ENCODE measurements at places on chromosomes 1 and 21.

- DNase-seq, result peak; percentile 71
Measured at GRCh38 chr1:199909137-199909536, 118.4 kb upstream of the NR5A2 start.

GRCh38 chr1:37647281-37647680 is 12.6 kb upstream of the RSPO1 start:
- no peak for DNase-seq

GRCh38 chr1:154752273-154753030 is 117.6 kb downstream of the KCNN3 start:
- no peak for DNase-seq

GRCh38 chr1:82268826-82269225 is 468.1 kb downstream of the ADGRL2 start:
- DNase-seq, result no peak

DNA sequence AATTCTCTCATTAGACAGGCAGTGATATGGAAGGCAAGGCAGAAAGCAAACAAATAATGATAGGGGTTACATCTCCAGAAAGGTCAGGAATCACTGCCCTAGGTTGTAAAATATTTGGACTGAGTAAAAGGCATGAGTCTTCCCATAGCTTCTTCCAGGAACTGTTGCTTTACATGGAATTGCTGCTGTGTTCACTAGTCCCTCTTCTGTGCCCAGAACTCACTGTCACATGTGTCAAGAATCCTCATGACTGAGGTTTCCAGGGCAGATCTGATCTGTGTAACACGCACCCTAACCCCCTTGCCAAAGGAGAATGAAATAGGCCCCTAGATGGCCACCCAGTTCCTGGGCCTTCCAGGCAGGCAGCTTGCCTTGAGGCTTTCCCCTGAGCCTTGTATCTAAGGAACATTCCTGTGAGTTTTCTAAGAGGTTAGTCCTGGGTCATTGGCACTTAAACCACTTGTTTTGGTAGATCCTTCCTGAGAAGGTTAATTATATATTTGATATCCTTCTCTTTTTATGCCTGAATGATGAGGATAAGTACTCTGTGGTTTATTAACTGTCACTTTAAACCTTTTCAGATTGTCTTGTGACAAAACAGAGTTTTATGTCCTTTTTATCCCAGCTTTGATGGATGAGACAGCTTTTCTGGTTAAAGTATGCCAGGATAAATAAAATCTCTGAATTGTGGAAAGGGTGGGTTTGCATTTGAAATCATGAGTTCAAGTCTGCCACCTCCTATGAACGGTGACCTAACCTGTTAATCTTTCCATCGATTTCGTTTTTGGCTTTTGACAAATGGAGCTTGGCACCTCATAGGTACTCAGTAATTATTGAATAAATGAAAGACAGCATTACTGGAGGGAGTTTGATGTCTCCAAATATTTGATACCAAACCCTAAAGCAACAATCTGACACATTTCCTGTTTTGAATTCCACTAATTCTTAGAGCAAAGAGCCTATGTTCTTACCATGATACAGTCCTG is 163.3 kb downstream of the DHRS3 start:
- DNase-seq, result no peak

DNA sequence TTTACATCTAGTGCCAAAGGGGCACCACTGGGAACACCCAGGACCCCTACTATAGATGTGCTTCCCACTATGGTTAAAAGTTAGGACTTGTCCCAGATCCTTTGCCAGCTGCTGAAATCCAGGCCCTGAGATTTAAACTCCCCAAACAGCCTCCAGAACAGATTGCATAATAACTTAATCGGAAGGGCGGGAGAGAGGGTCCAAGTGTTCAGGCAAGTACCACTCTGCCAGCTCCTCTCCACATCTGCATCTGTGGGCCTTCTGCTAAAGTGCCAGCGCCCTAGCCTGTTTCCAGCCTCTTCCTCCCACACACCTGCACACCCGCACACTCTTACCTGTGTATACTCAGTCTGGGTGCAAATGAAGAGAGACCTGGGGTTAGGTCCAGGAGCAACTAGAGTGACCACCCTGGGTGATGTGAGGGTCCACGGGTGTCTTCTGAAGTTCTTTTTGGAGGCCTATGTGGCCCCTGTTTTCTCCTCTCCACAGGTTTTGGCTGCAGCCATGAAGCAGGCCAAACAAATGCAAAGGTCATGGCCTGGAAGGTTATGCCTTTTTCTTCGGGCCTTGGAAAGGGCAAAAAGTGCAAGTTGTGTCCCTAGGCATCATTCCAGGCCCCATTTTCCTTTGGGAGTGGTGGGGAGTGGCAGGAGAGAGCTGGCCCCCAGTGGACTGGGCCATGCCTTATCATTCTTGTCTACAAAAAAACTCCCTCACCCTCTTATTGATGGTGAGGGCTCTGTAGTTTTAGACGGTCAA is 29.3 kb downstream of the KIRREL1 start:
- no peak for DNase-seq

GRCh38 chr1:78132948-78133322 is 87.2 kb downstream of the GIPC2 start:
- DNase-seq, result no peak

DNA sequence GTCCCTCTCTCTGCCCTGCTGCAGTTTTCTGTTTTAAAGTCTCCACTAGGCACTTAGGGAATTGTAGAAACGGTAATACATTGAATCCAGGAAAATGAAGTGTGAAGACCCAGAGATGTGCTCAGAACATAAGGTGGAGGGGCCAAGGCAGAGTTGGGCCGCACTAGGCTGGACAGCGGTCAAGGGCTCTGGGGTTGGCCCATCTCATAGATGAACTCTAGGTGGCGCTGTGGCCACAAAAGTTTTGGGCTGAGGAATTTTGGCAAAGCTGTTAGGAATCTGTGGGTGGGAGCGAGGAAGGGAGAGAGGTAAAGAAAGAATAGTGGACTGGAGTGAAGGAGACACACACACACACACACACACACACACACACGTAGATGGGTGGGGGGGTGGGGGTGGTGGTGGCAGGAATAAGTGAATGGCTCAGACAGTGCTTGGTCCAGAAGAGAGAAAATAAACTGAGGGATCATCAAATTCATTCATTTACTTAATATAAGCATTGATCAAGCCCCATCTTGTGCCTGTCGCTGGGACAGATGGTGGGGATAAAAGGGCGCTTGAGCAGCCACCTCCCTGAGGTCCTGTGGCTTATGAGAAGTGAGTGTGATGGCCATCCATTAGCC is 258.5 kb downstream of the TRABD2B start:
- DNase-seq, result peak; percentile 53

DNA sequence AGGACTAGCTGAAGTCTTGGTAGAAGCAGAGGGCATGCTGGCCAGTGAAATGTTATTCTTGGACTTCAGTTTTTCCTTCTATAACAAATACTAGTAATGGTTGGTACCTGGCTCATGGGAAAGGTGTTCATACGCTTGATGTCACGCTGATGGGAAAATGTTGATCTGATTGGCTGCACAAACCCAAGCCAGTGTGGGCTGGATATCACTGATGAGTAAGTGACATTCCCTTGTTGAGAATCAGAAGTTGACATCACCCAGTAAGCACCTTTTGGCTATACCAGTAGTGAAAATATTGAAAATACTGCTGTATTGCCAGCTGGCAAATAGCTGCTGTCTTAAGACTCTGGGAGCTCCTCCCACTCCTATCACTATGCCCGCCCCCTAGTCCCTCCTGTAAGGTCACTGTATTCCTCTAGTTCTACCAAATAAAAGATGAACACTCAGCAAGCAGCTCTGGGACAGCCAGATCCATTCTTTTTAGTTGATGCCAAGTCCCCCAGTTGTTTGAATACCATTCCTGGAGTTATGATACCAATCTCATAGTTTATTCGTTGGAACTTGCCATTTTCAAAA is 168.2 kb downstream of the GRIK1 start:
- DNase-seq, result no peak

DNA sequence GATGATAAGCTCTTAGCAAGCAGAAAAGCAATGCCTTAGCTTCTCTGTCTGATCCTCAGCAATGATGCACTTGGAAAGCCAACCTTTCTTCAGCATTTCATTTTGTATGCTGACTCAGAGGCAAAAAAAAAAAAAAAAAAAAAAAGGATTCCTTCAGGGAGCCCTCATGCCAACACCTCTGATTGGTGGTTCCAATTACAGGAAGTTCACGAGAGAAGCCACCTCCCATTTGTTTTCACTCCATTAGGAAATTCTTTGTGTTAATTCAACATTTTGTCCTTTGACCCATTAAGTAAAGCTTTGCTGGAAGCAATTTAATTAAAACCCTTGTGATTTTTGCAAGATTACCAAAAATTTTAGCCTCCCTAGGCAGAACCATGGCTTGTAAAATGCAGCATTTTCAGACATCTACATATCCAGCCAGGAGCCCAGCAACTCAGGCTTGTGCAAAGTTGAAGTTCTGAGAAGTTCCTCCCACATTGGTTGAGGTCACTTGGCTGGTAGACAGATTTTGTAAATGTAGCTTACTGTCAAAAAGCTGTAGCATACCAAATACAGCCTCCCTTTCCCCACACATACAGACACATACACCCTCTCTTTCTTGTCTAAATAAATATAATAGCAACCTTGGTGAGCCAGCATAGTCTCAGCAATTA is 27.1 kb upstream of the VTCN1 start:
- DNase-seq, result peak; percentile 18

GRCh38 chr1:5503556-5504363 is 488.5 kb downstream of the NPHP4 start:
- no peak for DNase-seq

- no peak for DNase-seq
Measured at GRCh38 chr1:155081472-155082300, 3.0 kb downstream of the EFNA3 start.

GRCh38 chr1:17671741-17672140 is 83.4 kb upstream of the ACTL8 start:
- no peak for DNase-seq

DNA sequence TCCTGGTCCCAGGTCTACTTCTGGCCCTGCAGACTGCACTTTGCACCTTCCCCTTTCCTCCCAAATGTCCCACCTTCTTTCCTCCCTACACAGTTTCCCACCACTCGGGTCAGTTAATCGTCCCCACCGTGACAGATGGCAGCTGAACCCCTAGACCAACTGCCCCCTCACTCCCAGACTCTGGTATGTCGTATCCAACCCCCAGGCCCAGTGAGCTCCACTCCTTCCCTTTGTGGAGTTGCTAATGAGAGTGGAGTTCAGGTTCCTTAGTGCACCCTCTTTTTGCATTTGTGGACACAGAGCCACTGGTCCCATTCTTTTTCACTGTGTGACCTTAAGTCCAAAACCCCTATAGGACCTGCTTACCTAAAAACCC is 1.8 kb downstream of the MAN1C1 start:
- DNase-seq, result no peak

DNA sequence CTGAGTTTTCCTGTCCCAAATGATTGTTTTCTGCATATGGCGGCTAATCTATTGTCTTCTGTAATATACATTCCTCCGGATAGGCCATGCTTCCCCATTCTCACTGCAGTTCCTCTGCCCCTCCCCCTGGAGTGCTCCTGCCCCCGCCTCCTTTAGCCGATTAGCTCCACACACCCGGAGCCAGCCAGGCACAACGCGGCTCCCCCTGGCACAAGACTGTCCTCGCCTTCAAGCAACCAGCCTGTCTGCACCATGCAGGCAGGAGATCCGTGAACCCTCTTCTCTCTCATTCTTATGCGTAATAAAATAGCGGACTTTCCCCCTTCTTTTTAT is 18.0 kb downstream of the SERTAD4 start:
- DNase-seq, result no peak

DNA sequence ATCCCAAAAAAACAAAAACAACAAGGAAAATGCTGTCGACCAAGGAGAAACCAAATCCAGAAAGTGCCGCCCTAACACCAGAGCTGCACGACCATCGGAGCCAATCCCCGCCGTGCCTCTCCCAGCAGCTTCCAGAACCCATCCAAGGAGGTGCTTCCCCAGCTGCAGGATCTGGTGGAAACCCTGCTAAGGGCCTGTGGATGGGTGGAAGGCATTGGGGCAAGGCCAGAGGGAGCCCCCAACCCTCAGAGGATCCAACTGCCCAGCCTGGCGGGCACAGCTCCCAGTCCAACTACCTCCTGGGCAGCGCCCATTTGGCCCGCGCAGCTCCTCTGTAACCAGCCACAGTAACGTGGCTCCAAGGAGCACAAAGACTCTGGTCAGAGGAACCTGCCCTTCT is 81.6 kb downstream of the NPHP4 start:
- no peak for DNase-seq

DNA sequence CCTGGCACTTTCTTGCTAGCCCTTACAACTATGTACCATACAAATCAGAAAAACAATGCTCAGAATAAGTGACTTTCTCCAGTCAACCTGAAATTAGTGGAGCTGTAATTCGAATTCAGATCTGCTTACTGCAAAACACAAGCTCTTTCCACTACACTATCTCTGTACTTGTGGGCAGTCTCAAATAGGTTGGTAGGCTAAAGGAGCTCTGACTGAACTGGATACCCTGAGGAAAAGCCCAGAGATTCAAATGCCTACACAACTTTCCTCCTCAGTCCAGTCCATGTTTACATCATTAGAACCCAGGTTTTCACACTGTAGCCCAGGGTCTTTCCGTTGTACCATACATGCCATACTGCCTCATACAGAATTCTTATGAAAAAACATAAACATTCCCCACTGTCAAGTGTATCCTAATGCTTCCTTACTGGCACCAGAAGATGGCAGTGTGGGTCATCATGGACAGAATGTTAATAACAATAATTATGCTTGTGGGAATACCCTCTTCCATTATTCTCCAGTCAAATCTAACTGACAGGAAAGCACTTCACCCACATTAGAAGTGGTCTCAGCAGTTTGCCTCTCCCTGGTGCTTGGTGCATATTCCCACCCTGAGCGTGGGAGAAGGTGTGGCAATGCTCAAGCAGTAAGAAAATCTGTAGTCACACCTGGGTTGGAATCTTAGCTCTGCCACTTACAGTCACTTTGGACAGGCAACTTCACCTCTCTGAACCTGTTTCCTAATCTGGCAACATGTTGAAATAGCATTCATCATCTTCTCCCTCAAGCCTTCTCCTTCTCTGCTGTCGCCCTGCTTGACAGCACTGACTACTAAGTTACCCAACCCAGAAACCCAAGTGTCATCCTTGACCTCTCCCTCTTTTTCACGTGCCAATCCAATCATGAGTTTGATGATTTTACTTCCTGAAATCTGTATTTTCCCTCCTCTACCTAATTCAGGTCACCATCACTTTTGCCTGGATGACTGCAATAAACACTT is 14.4 kb upstream of the ZFYVE9 start:
- peak; percentile 69 for DNase-seq

- DNase-seq, result no peak
Measured at GRCh38 chr1:236642763-236643162, 38.4 kb upstream of the HEATR1 start.

DNA sequence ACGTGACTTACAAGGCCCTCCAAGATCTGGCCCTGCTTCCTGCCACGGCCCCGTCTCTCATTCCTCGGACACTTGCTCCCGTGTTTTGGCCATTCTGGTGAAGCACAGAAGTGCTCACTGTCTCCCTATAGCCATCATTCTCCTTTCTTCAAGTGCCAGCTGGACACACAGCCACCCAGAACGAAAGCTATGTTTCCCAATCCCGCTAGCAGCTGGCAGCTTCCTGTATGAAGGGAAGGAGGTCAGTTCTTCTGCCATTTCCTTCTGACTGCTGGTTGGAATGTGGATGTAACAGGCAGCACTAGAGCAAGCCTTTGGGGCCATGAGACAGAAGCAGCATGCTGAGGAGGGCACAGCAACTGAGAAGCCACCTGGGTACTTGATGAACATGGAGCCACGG is 82.8 kb downstream of the TGFBR3 start:
- no peak for DNase-seq

Measured in RWPE1 (cell line).